GM06990 (cell line): ENCODE measurements at places on chromosomes 7 and 10.

DNA sequence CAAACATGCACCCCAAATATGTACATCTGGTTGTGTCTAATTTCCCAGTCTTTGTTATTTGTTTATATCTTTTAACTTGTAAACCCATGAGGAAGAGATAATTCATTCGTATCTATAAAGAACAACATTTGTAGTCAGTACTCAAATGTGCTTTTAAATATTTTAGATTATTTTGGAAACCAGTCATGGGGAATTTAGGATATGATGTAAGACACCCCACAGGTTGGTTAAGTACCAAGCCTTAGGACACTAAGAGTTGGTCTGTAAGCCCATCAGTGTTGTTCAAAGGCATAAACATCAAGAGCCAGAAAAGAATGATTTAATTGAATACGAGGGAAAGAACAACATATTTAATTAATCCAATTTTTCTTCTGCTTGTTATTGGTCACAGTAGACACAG, 421.1 kb upstream of the SEMA3C start:
- DNase-seq = no peak

GRCh38 chr7:158818325-158819213, 10.7 kb downstream of the ESYT2 start:
- DNase-seq = peak; percentile 76

GRCh38 chr10:68333440-68334431, 1.0 kb upstream of the PBLD start:
- no peak for DNase-seq

GRCh38 chr10:45058992-45059561, 58.4 kb downstream of the ZNF22 start:
- no peak for DNase-seq

- DNase-seq = no peak
Observed at GRCh38 chr7:65832281-65832680, 40.6 kb upstream of the VKORC1L1 start.

GRCh38 chr7:135190703-135191102, 20.2 kb upstream of the CYREN start:
- DNase-seq = no peak

DNA sequence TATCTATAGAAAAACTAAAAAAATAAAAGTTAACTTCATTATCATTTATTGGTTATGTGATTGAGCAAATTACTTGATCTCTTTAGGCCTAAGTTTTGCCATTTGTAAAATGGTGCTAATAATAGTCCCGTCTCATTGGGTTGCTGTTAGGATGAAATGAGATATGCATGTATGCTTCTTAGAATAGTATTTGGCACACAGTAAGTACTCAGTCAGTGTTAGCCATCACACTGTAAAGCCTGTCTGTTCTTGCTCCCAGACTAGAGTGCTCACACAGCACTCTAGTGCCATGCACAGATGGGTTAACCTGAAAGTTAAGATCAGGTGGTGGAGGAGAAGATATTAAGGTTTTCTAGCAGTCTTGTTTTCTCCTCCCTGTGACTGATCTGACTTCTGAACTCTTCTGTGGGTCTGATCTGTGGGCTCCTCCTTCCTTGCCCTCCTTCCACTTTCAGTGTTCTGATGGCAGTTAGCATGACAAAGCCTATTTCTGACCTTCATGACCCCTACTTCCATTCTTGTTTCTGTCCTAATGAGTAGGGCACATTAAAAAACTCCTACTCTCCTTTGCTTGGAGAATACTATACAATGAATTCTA, 167.5 kb downstream of the RNLS start:
- DNase-seq = no peak

- DNase-seq = no peak
Observed at GRCh38 chr7:55207436-55208125, 157.6 kb upstream of the LANCL2 start.

GRCh38 chr10:124878457-124878739, 63.5 kb upstream of the ZRANB1 start:
- no peak for DNase-seq
